AG09319 (cell line): ENCODE measurements at places on chromosomes 2 and 18.

- DNase-seq: no peak
These were observed 73.8 kb downstream of the CLHC1 start for GRCh38 chr2:55158111-55158814.

DNA sequence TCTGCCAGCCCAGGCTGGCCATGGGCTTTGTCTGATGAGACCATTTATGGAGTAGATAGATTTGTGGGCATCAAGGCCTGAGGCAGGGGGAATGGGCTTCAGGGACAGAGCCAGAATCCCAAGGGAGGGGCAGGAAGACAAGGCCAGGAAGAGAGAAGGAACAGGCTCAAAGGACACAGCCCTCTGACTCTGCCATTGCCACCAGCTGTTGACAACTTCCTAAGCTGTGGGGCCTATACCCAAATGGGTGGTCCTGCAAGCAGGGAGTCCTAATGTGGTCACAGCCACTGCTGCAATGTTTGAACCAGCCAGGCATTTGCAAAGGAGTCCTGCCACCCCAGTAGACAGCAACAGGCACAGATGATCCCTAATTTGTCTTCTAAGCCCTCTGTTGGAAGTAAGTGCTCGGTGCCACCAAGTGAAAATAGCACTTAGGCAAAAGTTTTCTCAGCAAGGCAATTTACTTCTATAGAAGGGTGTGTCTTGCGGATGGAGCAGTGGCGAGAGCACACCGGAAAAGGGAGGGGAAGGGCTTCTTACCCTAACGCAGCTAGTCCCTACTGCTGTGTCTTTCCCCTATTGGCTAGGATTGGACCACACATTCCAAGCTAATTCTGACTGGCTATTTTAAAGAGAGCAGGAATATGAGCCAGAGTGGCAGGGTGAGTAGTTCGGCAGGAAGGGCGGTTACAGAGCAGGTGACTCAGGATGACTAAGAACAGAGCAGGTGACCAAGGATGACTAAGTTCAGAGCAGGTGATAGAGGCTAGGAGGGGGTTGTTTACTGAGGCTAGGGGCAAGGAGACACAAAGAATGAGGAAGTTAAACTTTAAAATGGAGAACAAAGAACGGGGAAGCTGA is 47.2 kb downstream of the C1QL2 start:
- DNase-seq: no peak

GRCh38 chr2:108947271-108947907 is 41.6 kb downstream of the EDAR start:
- DNase-seq: no peak

DNA sequence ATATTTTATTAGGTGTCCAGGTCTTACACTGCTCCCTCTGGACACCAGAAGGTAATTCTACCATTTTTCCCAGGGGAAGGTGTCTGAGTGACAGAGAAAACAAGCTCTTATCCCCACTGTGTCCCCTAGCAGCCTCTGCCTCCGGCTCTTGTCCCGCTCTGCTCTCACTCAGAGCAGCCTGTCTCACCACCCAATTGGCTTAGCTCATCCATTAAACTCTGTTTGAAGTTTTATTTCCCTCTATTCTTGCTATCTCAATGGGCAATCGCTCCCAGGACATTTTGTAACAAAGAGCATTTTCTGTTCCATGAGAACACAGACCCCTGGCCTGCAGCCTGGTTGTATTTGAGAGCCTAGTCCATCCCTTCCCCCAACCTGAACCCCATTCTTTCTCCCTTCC is 90.6 kb upstream of the LDAH start:
- no peak for DNase-seq

DNA sequence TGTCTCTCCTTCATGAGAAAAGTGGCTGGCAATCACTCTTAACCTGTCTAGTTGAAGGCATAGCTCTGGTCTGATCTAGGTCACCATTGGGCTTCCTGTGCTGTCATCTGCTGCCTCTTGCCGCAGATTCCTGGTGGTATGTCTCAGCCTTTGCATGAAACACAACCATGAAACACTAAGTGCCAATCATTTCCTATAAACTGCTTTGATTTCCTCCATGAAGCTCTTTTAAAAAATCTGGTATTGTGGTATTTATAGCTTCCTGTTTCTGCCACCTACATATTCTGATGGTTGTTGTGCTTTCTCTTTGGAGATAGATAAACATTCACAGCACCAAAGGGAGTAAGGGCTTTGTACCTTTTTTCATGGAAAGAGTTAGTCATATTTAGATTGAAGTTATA is 120.0 kb upstream of the EPC2 start:
- DNase-seq: no peak

DNA sequence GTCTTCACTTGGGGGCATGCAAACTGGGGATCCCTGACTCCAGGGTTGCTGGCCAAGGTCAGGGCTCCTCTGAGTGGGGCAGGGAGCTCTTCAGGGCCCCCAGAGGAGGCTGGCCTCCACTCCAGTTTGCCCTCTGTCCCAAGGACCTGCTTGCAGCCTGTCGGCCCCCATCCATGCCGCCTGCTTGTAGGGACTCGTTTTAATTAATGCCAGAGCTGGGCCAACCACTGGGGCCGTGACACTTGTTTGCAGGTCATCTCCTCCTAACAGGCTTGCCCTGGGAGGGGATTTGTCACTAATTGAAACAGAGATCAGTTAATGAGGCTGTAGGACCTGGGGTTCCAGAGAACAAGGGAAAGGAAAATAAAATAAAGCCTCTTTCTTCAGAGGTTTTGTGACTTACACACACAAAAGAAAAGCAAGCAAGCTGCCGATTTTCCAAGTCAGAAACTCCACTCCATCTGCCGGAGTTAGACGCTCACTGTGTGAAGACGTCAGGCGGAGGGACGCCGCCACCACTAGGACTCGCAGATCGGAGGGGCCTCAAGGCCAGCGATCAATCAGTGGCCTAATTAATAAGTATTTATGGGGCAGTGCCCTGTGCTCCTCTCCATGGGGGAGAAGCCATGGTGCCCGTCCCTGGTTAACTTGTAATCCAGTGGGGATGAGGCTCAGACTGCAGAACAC is 75.9 kb downstream of the SFXN5 start:
- no peak for DNase-seq

DNA sequence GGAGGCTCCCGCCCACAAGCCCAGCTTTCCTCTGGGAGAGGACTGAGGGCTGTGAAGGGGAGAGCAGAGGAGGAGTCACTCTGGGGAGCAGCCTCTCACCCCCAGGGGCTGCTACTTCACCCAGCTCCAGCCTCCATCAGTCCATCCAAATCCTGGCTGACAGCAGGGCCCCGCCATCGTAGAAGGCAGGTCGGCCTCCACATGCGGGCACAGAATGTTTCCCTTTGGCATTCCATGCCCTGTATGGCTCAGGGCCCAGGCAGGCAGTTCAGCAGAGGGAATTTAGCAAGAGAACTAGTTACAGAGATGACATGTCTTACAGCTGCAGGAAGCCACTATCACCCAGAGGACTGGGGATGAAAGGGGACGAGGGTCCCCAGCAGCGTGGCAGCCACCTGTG is 6.4 kb upstream of the ODC1 start:
- no peak for DNase-seq

- DNase-seq: no peak
These were observed 2.2 kb downstream of the HMSD start for GRCh38 chr18:63951302-63951705.
